NCI-H510A treated with DMSO at 0.1 percent for 48 hours (cell line): ENCODE measurements at places on chromosomes 1 and 21.
A peak's percentile ranks its signal among the peaks of the same experiment; 100 is the strongest.

- DNase-seq = peak; percentile 90
Observed at GRCh38 chr1:20358761-20359263, 68.1 kb downstream of the VWA5B1 start.

- DNase-seq = no peak
Observed at GRCh38 chr1:152436593-152437496, 22.8 kb upstream of the CRNN start.

- DNase-seq = no peak
Observed at GRCh38 chr1:150056407-150056806, 11.2 kb upstream of the VPS45 start.

DNA sequence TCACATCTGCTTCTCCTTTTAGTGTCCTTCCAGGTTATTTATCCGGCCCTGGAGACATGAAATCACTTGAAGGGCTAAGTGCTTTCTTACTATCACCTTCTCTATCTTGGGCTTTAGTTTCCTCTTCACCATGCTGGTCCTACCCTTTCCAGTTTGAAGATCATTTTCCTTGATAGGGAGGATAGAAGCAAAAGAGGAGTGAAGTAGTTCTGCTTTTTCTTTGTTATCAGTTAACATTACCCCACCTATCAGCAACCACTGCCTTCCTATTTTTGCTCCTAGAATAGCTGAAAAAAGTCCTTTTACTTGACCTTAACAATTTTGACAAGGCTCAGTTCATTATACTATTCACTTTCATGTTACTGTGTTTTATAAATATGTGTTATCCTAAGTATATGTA, 19.4 kb downstream of the RGL1 start:
- DNase-seq = no peak

- no peak for DNase-seq
Observed at GRCh38 chr1:19010995-19011844, 54.7 kb upstream of the IFFO2 start.

GRCh38 chr1:3892748-3893147, 7.3 kb downstream of the C1orf174 start:
- no peak for DNase-seq

DNA sequence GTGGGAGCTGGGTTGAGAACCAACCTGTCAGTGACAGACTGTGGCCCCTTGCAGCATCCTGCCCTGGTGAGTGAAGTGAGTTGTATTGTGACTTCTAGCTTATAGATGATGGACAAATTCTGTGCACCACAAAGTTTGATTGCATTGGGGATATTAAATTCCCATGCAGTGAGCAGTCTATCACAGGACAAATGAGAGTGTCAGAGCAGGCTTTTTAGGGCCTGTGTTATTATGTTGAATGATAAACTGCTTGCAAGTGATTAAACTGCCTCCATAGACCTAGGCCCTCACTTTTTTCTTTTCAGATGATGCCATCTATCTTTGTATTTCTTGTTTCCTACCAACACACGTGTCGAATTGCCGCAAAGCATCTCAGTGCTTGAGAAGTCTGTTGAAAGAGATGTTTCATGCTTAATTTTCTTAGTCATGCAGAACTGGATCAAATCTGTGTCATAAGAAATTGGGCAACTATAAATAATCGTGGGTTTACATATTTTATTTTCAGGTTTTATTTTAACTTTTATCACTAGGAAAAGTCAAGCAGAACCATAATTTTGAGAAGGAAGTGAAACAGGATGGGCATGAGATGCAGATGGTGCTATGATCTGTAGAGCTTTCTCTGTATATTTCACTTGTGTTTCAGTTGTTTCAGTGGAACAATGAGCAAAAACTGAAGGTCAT, 199.2 kb downstream of the S1PR1 start:
- DNase-seq = no peak

- DNase-seq = no peak
Observed at GRCh38 chr1:210093461-210093860, 139.1 kb upstream of the SERTAD4 start.

DNA sequence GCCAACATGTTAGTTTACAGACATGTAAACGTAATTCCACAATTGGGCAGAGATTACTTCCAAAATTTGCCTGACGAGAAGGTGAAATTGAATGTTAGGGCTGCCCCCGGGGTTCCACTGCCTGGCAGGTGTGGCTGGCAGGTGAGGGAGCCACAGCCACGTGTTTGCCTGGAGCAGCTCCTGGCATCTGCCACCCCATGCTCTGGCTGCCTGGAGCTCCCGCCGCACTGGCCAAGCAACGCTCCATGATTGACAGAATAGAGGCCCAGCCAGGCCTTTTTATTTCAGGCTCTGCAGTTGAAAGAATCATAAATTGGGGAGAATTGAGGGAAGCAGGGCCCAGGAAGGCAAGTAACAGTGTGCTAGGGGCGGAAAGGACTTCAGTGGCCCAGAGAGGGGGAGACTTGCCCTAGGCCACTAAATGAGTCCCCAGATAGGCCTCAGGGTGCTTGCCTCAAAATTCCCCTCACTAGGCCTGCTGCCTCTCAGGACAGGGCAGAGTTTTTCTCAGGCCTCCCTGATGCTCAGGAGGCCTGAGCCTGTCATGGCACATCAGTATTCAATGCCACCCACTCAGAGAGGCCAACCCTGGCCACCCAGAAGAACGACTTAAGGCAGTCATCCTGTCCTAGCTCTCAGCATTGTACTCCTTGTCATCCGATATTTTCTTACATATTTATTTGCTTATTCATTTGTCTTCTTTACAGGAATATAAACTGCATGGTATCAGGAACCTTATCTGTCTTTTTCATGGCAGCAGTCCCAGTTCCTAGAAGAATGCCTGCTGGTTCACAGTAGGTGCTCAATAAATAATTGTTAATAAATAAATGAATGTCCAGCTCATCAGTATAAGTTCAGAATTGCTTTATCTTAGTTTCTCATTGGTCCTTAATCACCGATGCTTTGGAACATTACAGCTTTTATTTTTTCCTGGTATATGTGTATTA, 16.6 kb upstream of the S1PR1 start:
- no peak for DNase-seq

DNA sequence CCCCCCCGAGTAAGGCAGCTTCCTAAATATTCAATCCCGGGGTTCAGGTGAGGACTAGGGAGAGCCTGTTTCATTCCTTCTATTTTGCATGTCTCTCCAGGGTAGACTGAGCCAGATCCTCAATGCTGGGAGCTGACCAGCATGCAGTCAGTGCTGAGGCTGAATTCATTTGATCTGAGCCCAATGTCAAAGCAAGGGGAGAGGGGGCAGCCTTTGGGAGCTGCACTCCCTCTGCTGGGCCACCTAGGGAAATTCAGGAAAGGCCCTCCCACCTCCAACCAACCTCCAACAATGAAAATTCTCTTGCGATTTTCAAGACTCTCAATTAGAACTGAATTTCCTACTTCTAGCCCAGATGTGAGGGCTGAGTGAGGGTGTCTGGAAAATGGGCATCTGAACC, 371.2 kb downstream of the NPHP4 start:
- DNase-seq = peak; percentile 16

DNA sequence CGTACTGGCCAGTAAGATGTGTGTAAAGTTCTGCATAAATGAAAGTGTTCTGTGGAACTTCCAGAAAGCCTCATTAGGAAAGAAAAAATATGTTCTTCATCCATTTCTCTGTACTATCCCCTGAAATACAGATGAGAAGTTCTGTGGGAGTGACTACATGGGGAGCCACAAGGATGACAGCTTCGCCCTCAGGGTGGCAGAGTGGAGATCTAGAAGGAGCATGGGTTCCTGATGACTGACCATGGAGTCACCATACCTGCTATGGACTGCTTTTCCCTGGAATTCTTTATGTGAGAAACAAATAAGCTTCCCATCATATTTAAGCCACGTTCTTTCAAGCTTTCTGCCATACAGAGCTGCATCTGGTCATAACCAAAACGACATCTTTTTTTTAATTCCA, 113.9 kb upstream of the RGS1 start:
- no peak for DNase-seq

DNA sequence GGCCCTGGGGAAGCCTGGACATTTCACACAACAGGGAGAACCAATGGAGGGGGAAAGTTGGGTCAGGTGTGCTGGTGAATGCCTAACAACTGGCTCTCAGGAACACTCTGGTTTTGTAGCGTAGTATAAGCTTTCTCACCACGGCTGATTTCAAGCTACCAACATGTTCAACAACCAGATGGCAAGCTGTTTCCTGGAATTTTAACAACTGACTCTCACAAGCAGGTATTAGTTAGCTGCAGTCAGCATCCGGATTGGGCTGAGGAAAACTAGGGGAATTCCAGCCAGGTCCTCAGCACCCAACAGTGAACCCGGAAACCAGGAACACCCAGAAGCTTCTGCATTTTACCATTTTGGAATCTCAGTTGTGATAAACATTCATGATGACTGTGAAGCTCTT, 162.3 kb upstream of the CAMK1G start:
- no peak for DNase-seq

GRCh38 chr21:44780137-44780502, 21.5 kb downstream of the UBE2G2 start:
- no peak for DNase-seq

DNA sequence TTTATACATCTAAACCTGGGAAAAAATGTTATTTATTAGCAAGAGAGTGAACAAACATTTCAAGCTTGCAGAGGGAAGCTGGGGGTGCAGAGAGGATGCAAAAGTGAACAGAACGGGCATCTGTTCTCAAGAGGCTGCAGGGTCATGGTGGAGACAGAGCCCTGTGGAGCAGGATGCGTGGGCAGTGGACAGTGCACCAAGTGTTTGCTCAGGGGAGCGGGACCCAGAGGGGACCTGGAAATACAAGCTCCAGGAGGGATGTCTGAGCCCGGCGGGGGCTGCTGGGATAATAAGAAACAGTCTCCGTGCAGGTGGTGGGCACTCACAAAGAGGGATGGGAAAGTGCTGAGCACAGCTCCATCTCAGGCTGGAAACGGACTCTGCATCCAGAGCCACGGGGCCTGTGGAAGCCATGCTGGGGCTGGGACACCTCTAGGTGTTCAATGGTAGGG, 105.3 kb upstream of the SLC45A1 start:
- DNase-seq = no peak

DNA sequence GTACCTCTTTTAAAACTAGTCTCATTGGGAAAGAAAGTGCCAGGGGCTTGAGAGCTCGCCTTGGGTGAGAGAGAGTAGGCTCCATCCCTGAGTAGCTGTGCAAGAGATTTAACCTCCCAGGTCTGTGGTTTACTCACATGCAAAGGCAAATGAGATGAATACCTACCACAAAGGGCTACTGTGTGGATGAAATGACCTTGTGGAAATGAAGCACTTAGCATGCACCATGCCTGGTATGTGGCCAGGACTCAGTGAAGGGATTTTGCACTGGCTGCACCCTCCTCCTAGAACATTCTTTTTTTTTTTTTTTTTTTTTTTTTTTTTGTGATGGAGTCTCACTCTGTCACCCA, 120.3 kb downstream of the PROX1 start:
- DNase-seq = no peak

- no peak for DNase-seq
Observed at GRCh38 chr1:167500283-167500860, 18.0 kb downstream of the CD247 start.

DNA sequence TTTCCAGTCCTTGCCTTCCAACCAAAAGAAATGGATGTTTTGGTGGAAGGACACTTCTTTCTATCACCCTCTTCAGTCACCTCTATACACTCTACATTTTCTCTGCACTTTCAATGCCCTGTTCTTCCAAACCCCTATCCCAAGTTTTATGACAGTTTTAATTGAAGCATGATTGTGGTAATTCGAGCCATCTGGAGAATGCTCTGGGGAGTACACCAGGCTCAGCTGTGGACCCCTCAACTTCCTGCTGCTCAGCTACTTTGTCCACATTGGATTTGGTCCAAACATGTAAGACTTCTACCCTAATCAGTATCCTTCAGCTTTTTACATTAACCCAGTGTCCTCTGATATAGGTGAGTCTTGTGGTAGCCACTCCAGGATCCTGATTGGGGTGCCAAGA, 129.6 kb downstream of the SYT2 start:
- DNase-seq = no peak

GRCh38 chr1:205044741-205045140, 1.7 kb downstream of the CNTN2 start:
- no peak for DNase-seq

DNA sequence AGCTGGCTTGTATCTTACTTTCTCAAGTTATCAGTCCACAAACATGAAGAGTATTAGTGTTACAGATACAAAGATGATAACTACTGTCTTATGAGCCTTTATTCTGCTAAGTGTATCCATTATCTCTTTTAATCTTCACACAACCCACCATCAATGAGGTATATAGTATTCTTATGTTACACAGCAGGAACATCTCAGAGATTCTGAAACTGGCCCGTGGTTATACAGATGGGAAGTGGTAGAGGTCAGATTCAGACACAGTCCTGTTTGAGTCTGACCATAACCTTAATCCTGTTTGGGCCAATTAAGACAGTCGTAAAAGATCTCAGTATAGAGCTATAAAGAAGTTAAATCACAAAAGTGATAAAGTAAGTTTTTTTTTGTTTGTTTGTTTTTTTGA, 5.1 kb upstream of the TMEM269 start:
- DNase-seq = no peak

GRCh38 chr1:227546059-227546458, 17.3 kb upstream of the ZNF678 start:
- DNase-seq = no peak
